ENCODE measurements at places on chromosomes 3 and 15.

DNA sequence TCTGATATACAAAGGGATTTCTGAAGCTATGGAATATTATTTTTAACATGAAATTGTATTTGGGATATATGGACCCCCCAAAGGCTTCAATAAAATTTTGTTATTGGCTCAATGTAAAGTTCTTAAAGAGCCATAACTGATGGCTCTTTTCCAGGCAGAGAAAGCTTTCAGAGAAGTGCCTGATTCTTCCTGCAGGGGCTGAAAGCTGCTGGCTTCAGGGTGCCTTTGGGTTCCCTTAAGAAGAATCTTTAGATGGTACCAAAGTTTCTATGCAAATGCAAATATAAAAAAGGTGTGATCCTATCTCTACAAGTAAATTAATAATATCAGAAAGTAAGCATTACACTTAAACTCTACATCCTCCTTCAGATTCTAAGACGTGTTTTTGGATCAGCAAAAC is 72.6 kb downstream of the NR2F2 start:
- DNase-seq, result no peak

DNA sequence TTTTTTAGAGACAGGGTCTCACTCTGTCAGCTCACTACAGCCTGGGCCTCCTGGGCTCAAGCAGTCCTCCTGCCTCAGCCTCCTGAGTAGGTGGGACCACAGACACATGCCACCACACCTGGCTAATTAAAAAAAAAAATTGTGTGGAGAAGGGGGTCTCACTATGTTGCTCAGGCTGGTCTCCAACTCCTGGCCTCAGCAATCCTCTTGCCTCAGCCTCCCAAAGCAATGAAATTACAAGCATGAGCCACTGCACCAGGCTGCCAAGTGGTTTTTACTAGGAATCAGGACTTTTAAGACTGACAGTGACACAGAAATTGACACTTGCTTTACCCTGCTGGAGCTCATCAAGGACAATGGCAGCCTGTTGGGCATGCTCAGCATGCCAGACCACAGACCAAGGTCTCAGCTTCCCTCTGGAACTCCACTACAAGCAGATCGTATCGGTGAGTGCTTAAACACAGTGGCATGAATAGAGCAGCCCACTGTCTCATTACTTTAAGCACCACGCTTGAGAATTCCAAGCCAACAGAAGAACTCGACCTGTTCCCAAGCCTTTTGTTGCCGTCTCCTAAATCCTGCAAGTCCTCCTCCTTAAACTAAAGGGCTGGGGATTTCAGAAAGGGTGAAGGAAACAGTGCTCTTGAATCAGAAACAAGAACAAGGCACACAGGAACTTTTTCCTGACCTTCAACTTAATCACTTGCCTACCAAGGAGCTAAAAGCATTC is 41.4 kb downstream of the EOMES start:
- DNase-seq, result no peak

DNA sequence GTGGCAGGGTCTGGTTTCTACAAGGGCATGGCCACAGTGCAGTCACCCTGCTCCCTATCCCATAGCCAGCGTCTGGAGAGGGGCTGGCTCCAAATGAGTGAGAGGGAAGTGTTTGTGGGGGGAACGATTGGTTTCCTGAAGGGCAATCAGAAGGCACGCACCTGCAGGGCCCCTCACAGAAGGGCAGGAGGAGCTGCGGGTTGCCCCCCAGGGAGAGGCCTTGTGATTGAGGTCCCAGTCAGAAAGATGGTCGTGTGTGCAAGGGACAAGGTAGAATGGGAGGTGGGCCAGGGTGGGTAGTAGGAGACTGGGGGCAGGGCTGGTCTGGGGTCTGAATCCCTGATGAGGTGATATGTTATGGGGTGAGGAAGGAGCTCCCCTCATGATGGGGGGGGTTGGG is 35.8 kb downstream of the LIMD1 start:
- no peak for DNase-seq

- DNase-seq, result no peak
These were observed 17.9 kb upstream of the STIMATE start for GRCh38 chr3:52915294-52915693.

GRCh38 chr3:55969634-55970033 is 482.5 kb upstream of the WNT5A start:
- no peak for DNase-seq

- no peak for DNase-seq
These were observed 231.9 kb downstream of the NSUN3 start for GRCh38 chr3:94294806-94295205.

DNA sequence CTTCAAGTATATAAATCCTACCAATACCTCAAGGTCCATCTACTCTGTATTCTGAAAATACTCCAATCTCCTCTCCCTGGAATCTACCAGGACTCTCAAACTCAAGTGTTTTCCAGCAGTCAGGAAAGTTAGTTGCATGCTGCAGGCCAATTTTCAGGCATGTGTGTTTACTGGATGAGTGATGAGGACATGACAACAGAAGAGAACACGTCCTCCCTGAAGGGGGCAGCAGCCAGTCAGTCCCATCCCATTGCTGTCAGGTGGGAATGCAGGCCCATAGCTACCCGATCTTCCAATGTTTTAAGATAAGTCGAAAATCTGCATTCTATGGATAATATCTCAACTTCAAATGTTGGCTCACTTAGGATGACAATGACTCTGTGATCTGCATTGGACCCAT is 496.2 kb downstream of the FHIT start:
- peak; percentile 8 for DNase-seq

DNA sequence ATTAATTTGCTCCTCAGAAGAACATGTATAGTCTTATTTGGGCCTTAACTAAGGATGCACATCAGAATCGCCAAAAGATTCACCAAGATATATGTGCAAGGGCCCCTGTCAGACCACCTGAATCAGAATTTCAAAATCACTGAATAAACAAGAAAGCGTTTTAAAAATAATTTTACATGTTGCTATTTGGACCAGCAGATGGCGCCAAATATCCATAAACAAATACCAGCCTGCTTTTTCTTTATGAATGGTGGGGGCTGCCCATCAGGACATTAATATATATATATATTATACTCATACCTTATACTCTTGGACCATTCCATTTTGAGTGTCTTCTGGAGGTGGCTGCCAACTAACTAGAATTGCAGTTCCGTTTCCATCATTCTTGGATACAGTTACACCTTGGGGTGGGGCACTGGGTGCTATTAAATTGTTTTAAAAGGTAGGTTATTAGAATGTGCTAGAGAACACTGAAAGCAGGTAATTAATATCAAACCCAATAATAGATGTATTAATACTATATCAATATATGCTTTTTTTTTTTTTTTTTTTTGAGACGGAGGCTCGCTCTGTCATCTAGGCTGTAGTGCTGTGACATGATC is 1108.3 kb downstream of the ROBO1 start:
- DNase-seq, result peak; percentile 44

DNA sequence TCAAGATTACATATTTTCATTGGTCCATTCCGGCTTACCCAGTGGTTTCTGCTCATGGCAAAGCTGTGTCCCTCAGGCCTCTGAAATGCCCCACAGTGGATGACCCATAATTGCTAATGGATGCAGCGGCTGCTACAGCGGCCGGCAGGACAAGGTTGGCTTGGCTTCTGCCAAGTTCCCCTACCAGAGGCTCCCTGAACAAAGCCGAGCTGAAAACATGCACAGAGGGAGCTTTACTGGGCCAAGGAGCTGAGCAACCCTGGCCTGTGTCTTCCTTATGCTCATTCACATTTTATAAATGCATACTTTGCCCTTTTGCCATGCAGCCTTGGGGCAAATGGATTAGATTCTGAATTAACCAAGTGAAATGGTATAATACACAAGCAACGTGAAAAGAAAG is 150.5 kb downstream of the NTRK3 start:
- DNase-seq, result no peak

DNA sequence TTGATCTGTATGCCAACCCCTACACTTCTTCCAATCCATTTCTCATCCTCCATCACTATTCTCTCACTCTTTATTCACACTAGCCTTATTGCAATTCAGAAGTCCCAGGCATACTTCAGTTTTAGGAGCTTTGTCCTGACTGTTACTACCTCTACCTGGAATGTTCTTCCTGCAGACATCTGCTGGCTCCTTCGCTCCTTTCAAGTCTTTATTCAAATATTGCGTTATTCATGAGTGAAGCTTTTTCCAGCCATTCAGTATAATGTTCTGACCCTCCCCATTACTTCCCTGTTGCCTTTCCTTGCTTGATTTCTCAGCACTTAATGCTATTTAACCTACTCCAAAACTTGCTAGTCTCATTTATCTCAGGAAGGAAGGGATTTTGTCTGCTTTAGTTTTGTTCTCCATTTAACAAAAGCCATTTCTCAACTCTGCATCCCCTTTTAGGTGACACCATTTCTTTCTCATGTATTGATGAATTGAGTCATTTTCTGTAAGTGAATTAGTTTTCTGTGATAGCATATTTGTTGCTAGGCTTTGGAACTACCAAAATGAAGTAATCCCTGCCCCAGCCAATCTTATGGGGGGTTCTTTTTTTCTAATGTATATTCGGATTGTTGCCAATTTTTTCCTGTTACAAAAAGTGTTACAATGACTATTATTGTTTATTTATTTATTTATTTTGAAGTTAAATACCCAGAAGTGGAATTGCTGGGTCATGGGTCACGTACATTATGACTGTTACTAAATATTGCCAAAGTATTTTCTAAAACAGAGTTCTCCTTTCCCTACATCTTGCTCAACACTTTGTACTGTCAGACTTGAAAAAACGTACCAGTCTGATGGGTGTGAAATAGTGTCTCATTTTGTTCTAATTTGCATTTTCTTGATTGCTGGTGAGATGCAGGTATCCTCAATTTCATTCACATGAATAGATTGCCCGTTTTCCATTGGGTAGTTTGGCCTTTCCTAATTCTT is 9.4 kb downstream of the ATP11B start:
- peak; percentile 82 for DNase-seq

GRCh38 chr3:43298292-43298691 is 12.0 kb downstream of the SNRK start:
- DNase-seq, result no peak

GRCh38 chr3:158703566-158703965 is 28.7 kb downstream of the RARRES1 start:
- DNase-seq, result no peak

- no peak for DNase-seq
These were observed 99.2 kb upstream of the LINGO1 start for GRCh38 chr15:77731945-77732344.

- peak; percentile 12 for DNase-seq
These were observed 282.5 kb upstream of the TTC14 start for GRCh38 chr3:180319461-180319860.

DNA sequence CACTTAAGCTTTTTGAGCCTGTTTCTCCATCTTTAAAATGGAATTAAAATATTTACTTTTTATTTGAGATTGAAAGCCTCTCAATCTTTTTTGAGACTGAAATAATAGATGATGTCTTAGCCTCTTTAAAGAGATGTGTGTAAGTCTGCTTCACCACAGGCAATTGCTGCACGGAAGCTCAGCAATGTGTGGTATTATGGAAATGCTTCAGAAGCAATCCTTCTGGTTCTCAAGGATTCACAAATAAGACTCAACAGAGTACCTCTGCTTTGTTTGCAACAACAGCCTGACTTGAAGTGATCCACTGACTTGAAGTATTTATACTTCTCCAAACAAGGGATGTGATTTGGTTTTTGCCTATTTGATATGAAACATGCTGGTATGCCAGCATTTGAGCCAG is 332.0 kb upstream of the RASGRP1 start:
- no peak for DNase-seq

DNA sequence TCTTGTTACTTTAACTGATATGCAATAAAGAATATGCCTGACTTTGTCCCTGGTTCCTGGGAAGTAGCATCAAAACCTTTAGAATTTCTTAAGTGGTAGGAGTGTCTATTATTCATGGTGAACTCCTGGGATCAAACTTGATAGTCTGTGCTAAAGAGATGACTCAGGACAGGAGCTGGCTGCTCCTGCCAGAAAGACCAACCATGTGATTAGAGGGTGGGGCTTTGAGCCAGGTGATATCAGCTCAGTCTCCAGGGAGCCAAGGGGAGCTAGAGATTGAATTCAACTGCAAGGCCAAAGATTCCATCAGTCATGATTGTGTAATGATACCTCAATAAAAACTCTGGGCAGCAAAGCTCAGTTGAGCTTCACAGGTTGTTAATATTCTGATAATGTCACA is 20.6 kb upstream of the TMC3 start:
- peak; percentile 85 for DNase-seq

- no peak for DNase-seq
These were observed 28.5 kb upstream of the SNRK start for GRCh38 chr3:43257850-43258249.

DNA sequence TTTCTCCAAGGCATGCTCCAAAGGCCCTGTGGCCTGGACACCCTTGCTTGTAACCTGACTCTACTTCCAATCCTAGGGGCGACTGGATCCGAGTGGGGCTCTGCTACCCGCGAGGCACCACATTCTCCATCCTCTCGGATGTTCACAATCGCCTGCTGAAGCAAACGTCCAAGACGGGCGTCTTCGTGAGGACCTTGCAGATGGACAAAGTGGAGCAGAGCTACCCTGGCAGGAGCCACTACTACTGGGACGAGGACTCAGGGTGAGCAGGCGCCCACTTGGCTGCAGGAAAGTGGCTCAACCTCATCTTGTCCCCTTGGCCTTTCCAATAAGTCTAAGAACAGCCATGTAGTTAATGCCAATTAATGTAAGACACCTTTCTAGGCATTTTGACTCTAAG is 51.9 kb downstream of the MESD start:
- DNase-seq, result no peak

DNA sequence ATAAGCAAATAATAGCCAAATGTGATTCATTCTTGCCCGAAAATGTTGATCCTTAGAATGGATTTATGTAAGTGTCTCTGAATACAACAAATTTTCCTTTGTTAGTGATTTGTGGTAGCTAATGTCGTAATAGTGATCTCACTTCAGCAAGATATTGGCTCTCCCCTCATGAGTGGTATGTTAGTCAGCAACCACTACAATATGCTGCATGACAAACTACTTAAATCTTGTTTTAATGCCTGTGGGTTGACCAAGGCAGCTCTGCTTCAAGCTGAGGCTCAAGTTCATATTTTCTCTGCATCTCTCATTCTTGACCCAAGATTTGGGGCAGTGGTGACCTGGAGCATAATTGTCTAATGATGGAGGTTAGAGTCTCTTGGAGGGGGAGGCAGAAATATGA is 49.8 kb upstream of the GALNT15 start:
- peak; percentile 99 for DNase-seq

DNA sequence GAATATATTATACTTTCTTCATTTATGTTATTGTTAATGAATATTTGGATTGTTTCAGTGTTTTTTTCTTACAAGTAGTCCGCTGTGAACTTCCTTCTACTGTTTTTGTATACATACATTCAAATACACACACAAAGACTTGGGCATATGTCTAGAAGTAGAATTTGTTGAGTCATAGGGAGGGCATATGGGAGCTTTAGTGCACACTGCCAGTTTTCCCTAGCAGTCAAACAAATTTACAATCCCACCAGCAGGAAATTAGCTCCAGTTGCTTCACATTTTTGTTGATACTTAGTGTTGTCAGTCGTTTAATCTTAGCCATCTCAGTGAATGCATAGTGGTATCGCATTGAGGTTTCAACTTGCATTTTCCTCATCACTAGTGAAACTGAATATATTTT is 492.3 kb downstream of the DIPK2A start:
- no peak for DNase-seq

Measured in bronchial epithelial cell (primary cell).